Smooth muscle cell of bladder (primary cell): ENCODE measurements at places on chromosomes 11 and 22. TPM values are rescaled to one million over a fixed set of nuclear protein-coding genes. Genes with fewer than 3 reads are reported as not detected.

CEND1 gene
- 0.28 and 0.85 TPM in 2 replicates for total RNA-seq

PARVG gene
- total RNA-seq, result not detected in 2 replicates

PKDREJ gene
- total RNA-seq, result under 0.01 TPM in 2 replicates

DNAJC24 gene
- 13.4 and 15.2 TPM in 2 replicates for total RNA-seq

IGSF22 gene
- total RNA-seq, result under 0.01 TPM in 1 of 2 replicates, not detected in the other

PIH1D2 gene
- total RNA-seq, result 1.5 and 1.6 TPM in 2 replicates

SEC14L6 gene
- 0.14 and 0.18 TPM in 2 replicates for total RNA-seq

OR4A16 gene
- total RNA-seq, result not detected in 2 replicates

PCNX3 gene
- total RNA-seq, result 8.4 and 12.6 TPM in 2 replicates

OR52J3 gene
- total RNA-seq, result not detected in 2 replicates

SLC6A5 gene
- total RNA-seq, result under 0.01 TPM in 1 of 2 replicates, not detected in the other

KRTAP5-10 gene
- total RNA-seq, result not detected in 2 replicates

RCOR2 gene
- 2.8 and 4.3 TPM in 2 replicates for total RNA-seq

PRR14L gene
- 11.9 and 16.3 TPM in 2 replicates for total RNA-seq

GRAP2 gene
- total RNA-seq, result under 0.01 TPM in 1 of 2 replicates, not detected in the other

LRRC10B gene
- total RNA-seq, result not detected in 2 replicates

PAX6 gene
- under 0.01 TPM in 1 of 2 replicates, not detected in the other for total RNA-seq

GLB1L3 gene
- total RNA-seq, result not detected in 2 replicates

GDPD4 gene
- not detected in 2 replicates for total RNA-seq

MN1 gene
- 0.85 and 2.4 TPM in 2 replicates for total RNA-seq

OR51B4 gene
- total RNA-seq, result not detected in 2 replicates

C11orf87 gene
- under 0.01 TPM in 1 of 2 replicates, not detected in the other for total RNA-seq

RAG2 gene
- not detected in 2 replicates for total RNA-seq

SHISA8 gene
- not detected in 2 replicates for total RNA-seq

LDHAL6A gene
- total RNA-seq, result not detected in 2 replicates

LRRC56 gene
- total RNA-seq, result 0.55 and 0.85 TPM in 2 replicates

OR52W1 gene
- not detected in 2 replicates for total RNA-seq

CYP2D6 gene
- 0.14 and 1.6 TPM in 2 replicates for total RNA-seq

SDF2L1 gene
- 31.4 and 33.0 TPM in 2 replicates for total RNA-seq

P2RX6 gene
- 2.6 and 2.8 TPM in 2 replicates for total RNA-seq

MRGPRX3 gene
- total RNA-seq, result not detected in 2 replicates

SPA17 gene
- total RNA-seq, result 10.3 and 12.4 TPM in 2 replicates

HTR3B gene
- total RNA-seq, result not detected in 2 replicates

MMP27 gene
- total RNA-seq, result under 0.01 TPM in 1 of 2 replicates, not detected in the other

GPR83 gene
- under 0.01 TPM in 1 of 2 replicates, not detected in the other for total RNA-seq

HSPA8 gene
- total RNA-seq, result 1,524 and 1,632 TPM in 2 replicates
